ENCODE measurements at places on chromosomes 13 and 19.

- no peak for DNase-seq
These were observed 72.7 kb downstream of the KATNAL1 start for GRCh38 chr13:30234619-30235162.

- no peak for DNase-seq
These were observed 108.2 kb downstream of the EDNRB start for GRCh38 chr13:77810430-77810829.

GRCh38 chr19:1132552-1133383 lies 29.0 kb downstream of the GPX4 start:
- no peak for DNase-seq

- no peak for DNase-seq
These were observed 77.1 kb downstream of the GGACT start for GRCh38 chr13:100511466-100511865.

- DNase-seq, result no peak
These were observed 14.6 kb upstream of the SERPINE3 start for GRCh38 chr13:51324714-51325420.

- no peak for DNase-seq
These were observed 1295.1 kb upstream of the PCDH20 start for GRCh38 chr13:62710787-62711186.

DNA sequence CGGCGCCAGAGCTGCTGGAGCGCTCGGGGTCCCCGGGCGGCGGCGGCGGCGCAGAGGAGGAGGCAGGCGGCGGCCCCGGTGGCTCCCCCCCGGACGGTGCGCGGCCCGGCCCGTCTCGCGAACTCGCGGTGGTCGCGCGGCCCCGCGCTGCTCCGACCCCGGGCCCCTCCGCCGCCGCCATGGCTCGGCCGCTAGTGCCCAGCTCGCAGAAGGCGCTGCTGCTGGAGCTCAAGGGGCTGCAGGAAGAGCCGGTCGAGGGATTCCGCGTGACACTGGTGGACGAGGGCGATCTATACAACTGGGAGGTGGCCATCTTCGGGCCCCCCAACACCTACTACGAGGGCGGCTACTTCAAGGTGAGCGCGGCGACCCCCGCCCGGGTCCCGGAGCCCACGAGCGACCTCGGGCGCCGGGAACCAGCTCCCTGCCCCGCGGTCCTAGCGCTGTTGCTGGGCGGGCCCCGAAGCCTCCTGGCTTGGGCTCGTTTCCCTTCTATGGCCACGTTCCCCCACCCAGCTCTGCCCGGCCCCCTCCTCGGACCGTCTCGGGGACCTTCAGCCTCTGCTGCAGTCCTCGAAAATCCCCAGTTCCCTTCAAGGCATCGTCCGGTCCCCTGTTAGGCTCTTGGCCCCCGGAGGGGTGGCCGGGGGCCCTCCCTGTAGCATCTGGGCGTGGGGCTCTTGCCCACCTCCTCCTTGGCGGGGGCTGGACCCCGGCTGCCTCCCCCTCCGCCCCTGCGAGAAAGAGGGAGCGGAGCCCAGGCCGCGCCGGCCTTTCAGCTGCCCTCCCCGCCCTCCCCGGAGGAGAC lies at the start of gene CDC34:
CDC34 (plus strand) TSS at position 8 of the 808 bp plus-strand sequence; CDS start at position 180, 172 bp downstream.
- DNase-seq, result no peak

GRCh38 chr13:40470660-40471059 lies 195.8 kb downstream of the FOXO1 start:
- DNase-seq, result no peak

DNA sequence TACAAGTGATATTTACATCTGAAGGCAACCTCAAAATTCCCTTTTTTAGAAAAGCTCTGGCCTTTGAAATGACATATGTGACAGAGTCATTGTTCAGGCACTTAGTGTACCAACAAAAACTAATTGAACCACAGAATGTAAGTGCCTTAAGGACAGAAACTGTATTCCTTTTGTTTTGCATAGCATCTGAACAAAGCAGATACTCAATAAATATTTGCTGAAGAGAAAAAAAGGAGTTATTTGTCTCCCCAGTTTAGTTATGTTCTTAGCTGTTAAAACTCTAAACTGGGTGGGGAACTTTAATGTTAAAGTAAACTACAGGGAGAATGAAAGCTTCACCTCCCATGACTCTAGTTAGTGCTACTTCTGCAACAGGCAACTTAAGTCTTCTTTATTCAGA lies 56.8 kb upstream of the KLF5 start:
- DNase-seq, result no peak

- DNase-seq, result no peak
These were observed 15.3 kb downstream of the NKPD1 start for GRCh38 chr19:45145270-45146189.

DNA sequence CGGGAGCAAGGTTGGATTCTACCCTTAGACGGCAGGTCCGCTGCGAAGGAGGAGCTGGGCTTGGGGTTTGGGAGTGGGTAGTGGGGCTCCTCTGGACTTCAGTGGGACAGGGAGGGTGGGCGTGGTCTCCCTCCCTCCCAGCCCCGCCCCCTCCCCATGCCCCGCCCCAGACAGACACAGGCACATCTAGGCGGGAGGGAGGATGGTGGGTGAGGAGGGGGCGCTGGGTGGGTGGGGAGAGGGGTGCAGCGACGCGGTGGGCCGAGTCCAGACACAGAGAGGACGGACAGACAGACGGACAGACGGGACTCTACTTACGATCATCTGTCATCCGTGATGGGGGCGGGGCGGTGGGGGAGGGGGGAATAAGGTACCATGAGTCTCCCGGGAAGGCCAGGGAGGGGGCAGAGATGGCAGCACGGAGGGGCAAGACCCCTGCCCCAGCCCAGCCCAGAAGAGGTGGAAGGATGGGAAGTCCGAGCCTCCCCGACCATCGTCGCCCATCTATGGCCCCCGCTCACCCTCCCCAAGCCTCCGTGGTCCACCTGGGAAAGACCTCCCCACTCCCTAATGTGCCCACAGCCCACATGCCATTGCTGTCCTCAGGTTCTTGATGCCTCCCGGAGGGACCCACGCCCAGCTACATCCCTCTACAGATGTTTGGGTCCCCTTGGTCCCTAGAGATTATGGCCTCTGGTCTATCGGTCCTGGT lies 64.8 kb downstream of the UNC13A start:
- DNase-seq, result no peak

DNA sequence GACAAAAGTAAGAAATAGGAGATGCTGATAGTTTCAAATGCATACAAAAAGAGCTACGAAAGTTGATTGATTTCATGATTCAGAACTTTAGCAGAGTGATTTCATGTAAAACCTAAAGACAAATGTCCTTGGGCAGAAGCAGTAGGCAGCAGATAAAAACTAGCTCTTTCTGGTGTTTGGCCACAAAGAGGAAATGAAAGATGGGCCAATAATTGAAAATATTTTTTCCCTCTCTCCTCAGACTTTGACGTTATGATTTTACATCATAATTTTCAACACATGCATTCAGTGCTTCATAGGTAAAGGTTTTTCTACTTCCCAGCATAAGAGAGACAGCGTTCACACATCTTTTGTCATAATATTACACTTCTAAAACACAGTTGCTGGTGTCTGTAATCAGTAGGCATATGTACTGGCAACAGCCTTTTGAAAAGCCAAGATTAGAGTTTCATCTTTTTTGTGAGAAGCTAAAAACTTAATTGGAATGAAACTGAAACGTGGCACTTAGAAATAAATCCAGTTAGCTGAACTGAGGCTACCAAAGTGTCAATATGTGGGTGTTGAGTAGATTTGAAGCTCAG lies 9.3 kb downstream of the SCEL start:
- no peak for DNase-seq

DNA sequence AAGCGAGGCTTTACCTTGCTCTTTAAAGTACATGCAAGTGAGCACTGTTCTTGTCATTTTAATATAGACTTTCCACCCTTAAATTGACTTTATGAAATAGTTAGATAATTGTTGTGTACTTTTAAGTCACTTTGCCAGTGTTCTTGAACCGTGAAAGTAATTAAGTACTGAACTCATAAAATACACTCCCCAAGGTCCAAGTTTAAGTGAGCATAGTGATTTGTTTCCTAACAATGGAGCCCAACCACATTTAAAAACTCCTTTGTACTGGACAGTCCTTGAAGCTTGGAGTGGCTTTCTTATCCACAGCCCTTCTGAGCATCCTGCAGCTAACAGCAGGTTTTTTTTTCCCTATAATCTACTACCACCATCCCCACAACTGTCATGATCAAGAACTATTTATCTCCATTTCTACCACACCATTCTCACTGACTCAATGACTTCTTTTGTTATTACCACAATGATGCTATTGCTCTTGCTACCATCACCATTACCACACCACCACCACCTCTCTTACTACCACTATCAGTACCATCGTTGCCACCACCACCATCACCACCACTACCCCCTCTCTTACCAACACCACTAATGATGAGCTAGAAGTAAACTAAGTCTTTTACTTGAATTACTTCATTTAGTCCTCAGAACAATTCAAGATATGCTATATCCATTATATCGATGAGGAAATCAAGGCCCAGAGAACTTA lies 452.6 kb downstream of the DIAPH3 start:
- no peak for DNase-seq

Measured in stimulated activated CD8-positive, alpha-beta memory T cell treated with anti-CD3 and anti-CD28 coated beads, Interleukin-2, amount 100 ng/mL, for 1 hour (primary cell).